ENCODE measurements at places on chromosomes 11 and 22.

DNA sequence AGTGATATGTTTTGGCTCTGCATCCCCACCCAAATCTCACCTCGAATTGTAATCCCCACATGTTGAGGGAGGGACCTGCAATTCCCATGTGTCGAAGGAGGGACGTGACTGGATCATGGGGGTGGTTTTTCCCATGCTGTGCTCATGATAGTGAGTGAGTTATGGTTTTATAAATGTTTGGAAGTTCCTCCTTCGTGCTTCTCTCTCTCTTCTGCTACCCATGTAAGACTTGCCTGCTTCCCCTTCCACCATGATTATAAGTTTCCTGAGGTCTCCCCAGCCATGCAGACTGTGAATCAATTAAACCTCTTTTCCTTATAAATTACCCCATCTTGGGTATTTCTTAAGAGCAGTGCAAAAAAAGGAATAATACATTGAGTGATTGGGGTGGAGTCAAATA lies 7.3 kb upstream of the CEP295 start:
- no peak for DNase-seq

GRCh38 chr22:35866651-35867050 lies 149.0 kb downstream of the APOL5 start:
- peak; percentile 38 for DNase-seq

GRCh38 chr11:117456027-117456720 lies 128.5 kb downstream of the CEP164 start:
- no peak for DNase-seq

- no peak for DNase-seq
Measured at GRCh38 chr22:25829237-25829636, 87.2 kb downstream of the MYO18B start.

GRCh38 chr11:64330888-64331287 lies 9.1 kb upstream of the CCDC88B start:
- no peak for DNase-seq

GRCh38 chr11:130671801-130672700 lies 223.6 kb downstream of the ADAMTS15 start:
- DNase-seq = peak; percentile 56

DNA sequence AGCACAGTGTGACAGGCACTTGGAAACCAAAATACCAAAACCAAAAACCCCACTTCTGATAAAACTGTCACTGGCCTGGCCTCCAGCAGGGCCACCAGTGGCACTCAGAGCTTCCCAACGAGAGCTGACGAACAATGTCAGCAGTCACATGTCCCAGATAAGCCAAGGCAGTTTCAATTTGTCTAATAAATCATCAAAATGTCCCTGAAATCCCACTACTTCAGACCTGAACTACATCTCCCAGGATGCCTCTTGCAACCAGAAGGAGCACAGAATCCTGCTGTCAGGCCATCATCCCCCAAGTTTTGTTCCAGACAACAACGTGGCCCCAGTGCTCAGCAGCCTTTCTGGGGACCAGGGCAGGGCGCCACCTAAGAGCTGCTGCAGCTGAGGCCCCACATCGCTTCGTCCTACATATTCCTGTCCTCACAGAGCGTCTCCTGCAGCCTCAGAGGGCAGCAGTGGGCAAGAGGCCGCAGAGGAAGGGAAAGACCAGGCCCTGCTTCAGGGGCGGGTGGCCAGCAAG lies 25.1 kb downstream of the LRFN4 start:
- no peak for DNase-seq

- DNase-seq = no peak
Measured at GRCh38 chr11:95335989-95336388, 105.0 kb upstream of the SESN3 start.

DNA sequence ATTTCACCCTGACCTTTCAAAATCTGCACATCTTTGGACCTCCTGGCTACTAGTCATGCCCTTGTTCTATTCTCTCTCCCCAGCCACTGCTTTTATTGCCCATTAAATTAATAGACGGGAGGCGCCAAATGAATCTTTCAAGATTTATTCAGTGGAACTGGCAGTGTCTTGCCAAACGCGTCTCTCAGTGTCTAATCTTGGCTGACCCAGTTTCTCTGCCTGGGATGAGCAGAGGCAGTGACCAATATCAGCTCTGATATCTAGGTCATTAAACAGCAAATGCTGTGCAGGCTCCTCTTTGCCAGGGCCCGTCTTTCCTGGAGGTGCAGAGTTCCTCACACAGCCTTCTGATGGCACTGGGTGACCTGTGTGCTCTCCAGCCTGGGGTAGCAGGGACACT lies 74.0 kb downstream of the TRAF6 start:
- DNase-seq = no peak

DNA sequence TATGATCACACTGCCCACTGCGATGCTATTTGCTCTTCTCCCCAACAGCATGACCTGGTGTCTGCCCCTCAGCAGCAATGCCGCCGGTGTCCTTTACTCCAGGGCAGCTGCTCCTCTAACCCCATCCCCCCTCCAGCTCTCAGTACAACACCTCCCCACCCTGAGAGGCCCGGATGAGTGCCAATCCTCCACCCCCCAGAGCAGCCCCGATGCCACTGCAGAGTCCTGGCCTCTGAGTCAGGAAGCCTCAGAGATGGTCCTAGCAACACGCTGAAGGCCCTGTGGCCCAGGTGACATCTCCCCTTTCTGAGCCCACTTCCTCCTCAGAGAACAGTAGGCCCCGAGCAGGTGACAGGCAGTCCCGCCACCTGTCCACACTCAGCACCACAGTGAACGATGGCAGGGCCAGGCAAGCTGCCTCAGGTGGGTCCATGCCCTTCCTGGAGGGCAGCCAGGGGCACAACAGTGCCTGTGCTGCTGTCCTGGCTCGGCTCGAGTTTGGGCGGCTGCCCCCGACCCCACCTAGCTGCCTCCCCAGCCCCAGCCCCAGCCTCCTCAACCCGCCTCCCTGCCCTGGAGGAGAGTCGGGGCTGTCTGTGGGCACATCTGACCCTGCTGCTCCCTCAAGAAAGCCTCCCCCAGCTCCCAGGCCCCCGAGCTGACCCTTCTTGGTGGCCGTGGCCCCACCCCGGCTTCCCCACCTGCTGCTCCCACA lies 3.9 kb upstream of the NDUFS8 start:
- DNase-seq = no peak

DNA sequence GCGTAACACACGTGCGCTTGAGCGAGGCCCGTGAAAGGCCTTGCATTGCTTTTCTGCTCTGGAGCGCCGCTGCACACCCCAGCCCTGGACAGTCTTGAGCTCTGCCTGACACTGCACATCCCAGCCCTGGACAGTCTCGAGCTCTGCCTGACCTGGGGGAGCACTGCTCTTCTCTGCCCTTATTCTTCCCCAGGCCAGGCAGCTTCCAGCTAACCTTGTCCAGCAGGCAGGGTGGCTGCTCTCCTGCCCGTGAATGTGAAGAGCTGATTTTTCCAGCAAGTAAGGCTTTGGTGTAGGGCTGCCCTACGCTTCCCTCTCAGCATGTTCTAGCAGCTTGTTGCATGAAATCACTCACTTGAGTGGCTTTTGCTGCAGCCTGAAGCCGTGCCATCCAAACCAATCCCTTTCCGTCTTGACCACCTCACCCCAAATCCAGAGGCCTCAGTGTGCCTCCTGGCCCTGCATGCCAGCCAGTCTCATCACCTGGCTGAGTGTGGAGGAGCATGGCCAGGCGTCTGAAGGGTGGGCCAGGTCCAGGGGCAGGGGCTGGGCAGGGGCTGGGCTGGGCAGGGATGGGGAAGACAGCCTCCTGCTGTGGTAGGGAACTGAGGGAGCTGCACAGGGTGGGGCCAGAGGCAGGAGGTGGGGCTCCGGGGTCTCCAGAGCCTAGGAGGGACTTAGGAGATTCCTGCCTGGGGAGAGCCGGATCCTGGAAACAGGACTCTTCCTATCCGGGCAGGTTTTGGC lies 89.5 kb upstream of the B3GAT1 start:
- no peak for DNase-seq

GRCh38 chr11:128482512-128483191 lies 104.7 kb downstream of the ETS1 start:
- no peak for DNase-seq

DNA sequence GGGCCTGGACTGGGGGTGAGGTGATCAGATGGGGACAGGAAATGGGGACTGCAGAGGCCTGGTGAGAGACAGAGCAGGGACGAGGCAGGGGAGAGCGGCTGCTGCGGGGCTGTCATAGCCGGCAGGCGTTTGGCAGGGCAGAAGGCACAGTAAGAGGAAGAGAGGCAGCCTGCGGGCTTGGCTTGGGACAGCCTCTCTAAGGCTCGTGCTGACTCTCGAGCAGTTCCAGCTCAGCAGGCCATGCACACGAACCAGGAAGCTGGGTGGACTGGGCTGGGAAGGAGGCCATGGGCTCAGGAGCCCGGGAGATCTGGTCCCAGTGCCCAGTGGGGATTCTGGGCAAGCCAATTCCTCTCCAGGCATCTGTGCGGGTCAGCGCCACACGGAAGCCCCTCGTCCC lies 19.6 kb upstream of the EIF3D start:
- peak; percentile 43 for DNase-seq

DNA sequence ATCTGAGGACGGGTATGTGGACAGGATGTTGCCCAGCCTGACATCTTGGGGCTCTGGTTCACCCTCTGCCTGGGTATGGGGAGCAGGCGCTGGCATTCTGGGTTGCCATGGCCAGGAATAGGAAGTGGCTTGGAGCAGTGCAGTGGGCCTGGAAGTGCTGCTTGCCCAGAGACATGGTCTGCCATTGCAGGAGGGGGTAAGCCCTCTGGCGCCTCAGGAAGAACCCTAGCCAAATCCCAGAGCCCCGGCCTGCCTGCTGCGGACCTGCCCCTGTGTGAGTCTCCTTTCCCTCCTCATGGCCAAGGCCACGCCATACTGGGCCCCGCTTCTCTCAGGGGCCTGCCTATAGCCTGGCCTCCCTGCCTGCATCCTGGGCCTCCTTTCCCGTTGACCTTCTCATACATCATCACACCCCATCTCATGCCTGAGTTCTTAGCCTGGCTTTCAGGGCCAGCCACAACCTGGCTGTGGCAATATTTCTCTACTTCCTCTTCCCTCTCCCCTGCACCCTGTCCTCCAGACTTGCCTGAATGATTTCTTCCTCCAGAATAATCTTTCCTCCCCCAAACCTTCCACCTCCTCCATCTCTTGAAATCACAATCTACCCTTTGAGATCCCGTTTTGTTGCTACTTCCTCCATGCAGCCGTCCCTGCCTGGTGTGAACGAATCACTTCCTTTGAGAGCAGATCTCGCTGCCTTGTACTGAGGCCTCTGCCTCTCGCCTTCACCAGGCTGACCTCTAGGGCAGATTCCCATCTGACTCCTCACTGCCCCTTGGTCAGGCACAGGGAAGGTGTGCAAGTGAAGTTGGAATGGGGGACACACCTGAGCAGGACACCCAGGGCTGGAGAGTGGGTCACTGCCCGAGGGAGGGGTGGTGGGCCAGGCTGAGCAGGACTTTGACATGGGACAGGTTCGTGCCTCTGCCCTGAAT lies 5.2 kb downstream of the CAPN5 start:
- no peak for DNase-seq

GRCh38 chr11:13952668-13953067 lies 9.9 kb upstream of the SPON1 start:
- no peak for DNase-seq

DNA sequence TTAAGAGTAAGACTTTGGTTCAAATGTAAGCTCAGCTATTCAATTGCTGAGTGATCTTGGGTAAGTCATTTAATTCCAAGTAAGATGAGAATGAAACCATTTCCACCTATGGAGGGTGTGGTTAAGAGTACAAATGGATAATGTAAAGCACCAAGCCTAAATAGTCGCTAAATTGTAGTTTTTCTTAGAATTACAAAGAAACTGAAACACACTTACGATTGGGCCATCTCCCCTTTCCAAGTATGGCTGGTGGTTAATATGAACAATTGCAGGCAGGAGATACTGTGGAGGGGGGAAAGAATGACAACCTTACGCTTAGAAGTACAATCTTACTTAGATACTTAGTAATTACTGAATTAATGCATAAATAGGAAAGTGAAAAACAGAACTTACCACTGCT lies 8.2 kb downstream of the DDX17 start:
- DNase-seq = no peak

- no peak for DNase-seq
Measured at GRCh38 chr11:115379528-115379927, 124.7 kb downstream of the CADM1 start.

GRCh38 chr11:120563703-120564572 lies 52.4 kb downstream of the GRIK4 start:
- DNase-seq = peak; percentile 91

DNA sequence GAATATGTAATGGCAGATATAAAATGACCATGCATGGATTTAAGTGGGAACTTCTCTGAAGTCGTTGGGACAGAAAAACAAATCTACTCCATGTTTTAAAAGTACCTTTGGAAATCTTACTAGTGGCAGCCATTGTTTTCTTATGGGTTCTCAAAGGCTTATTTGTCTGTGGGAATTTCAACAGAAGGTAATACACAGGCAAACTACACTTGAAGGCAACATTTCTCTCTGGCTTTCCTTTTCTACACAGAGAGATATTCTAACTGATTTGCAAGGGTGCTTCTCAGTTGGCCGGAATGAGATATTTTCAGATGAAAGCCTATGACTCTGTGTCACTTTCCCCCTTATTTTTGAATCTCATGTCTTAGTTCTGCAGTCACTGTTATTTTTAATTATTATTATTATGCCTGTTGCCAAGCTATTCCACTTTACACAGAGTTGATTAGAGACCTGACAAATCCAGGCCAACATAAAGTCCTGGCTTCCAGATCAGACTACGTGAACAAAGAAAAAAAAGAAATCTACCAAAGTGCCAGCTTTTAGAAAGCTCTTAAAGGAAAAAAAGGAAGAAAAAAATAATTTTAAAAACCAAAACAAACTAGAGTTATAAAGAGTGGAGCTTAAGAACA lies 18.9 kb upstream of the PSMA1 start:
- DNase-seq = no peak

GRCh38 chr11:72568861-72569260 lies 105.4 kb downstream of the PDE2A start:
- no peak for DNase-seq

GRCh38 chr11:35304386-35304775 lies 115.0 kb downstream of the SLC1A2 start:
- no peak for DNase-seq

- no peak for DNase-seq
Measured at GRCh38 chr11:61153593-61154095, 7.6 kb downstream of the VPS37C start.

GRCh38 chr11:66637557-66638176 lies 836 bp upstream of the RBM4 start:
- peak; percentile 8 for DNase-seq
